HEK293T (cell line): ENCODE measurements at places on chromosomes 13 and 19.

DNA sequence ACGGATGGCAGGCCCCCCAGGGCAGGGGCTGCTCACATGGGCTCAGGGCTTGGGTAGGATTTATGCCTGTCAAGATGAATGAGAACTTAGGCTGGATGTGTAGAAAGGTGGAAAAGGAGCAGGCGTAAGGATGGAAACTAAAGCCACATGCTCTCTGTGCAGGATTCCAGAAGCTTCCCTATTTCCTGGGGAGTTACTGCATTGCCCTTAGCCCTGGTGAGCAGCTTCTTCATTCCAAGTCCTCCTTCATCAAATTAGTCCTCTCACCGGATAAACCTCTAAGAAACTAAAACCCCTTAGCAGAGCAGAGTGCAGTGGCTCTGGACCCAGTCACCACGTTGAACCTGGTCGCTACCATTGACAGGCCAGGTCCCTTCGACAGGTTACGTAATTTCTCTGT lies 7.4 kb downstream of the ATP12A start:
- no peak for DNase-seq

DNA sequence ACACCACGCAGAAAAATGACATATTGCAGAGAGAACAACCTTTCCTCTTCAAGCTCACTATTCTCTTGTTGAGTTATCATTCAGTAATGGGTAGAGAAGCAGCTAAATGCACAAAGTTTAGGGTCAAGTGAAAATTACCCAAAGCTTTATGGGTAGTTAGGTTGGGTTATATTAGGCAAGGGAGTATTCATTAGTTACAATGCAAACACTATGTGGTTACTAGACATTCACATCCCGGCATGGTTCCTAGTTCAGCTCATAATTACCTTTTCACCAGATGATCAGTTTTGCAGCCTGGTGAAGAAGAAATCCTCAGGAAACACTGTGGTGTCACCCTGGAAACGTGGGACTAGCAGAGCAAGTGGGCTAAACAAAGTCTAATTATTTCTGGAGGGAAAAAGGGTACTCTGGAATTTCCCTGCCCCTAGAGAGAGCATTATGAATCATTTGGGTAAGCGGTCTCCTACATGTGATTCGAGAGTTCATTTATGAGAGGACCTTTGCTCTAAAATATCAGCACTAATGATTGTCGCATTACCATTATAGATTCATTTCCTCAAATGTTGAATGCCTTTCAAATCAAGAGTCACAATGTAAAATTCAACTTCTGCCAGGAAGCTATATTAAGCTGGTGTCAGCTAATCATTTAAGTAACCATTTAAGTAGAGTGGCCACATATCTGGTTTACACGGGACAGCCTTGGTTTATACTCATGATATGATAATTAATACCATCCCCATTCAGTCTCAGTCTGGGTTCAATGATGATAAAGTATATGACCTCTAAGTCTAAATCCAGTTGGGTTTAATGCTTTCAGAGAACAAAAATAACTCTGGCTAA lies 1208.0 kb downstream of the DIAPH3 start:
- DNase-seq = no peak

DNA sequence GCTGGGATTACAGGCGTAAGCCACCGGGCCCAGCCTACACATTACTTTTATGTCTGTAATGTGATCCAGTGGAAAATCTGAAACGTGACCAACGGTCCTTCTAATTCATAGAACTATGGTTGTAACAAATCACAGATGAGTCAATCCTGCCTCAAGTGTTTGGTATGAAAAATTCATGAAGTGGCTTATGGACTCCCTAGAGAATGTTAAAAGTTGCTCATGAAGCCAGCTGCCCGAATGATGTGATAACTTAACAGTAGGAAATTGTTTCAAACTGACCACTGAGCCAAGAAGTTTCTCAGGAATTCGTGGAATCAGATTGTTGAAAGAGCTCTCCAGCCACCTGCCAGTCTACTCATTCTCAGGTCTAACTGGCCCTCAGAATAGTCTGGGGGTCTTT lies 59.4 kb upstream of the FARP1 start:
- DNase-seq = no peak

GRCh38 chr19:18321734-18322102 lies 1.2 kb downstream of the LSM4 start:
- DNase-seq = no peak

DNA sequence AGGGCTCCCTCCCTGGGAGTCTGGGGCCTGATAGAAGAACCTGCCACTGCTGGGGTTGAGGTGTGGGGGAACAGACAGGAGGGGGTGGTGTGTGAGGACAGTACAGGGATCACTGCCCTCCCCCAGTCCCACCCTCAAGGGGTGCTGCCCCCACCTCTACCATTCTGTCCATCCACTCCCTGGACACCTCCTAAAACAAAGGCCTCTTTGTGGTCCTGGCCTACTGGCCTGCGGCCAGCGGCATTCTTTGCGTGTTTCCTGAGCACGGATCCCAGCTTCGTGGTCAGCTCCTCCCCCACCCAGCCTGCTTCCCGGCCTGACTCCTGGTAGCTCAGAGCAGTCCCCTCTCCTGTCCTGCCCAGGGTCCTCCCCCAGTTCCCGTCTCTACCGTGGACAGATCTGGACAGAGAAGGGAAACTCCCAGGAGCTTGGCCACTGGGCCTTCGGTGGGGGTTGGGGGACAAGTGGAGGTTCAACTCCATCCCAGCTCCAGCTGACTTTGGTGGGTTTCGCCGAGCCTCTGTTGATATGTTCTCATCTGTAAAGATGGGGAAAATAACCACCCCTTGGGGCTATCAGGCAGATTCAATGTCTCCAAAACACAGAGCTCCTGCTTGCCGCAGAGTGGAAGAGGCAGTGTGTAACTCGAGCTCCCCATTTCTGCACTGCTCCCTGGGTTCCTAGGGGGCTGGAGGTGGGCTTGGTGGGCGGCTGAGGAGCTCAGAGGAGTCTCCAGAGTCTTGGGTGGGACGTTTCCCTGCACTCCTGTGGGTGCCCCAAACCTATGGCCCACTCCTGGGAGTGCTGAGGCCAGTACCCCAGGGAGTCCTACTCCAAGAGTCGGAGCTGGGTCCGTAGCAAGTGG lies 48.7 kb downstream of the LYL1 start:
- no peak for DNase-seq

DNA sequence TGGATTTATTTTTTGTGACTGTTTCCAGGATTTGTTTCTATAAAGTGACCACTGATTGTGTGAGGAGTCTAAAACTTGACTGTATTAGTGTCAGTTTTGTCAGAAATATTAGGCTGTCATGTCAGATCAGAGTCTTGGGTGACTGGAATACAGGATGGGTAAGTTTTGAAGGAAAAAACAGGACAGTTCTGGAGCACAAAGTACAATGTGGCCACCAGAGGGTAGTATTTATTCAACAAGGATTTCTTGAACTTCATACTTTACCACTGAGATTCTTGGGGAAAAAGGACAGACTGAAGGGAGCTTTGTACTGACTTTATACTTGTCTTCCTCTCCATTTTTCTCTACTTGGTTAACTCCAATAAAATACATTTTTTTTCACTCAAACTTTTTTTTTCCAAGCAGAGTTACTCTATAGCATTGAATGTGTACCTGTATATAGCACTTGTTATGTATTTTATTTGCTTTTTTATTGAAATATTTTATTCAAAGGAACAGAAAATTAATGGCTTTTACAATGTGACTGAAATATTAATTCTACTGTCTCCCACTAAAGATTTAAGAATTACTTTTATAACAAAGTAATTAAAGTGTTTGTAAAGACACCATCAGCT lies 51.1 kb downstream of the LMO7 start:
- peak; percentile 62 for DNase-seq

GRCh38 chr13:27574661-27575060 lies 45.7 kb downstream of the LNX2 start:
- DNase-seq = no peak

GRCh38 chr13:22536851-22537250 lies 643.9 kb upstream of the SGCG start:
- DNase-seq = no peak

GRCh38 chr13:57846600-57847173 lies 215.1 kb downstream of the PCDH17 start:
- no peak for DNase-seq

DNA sequence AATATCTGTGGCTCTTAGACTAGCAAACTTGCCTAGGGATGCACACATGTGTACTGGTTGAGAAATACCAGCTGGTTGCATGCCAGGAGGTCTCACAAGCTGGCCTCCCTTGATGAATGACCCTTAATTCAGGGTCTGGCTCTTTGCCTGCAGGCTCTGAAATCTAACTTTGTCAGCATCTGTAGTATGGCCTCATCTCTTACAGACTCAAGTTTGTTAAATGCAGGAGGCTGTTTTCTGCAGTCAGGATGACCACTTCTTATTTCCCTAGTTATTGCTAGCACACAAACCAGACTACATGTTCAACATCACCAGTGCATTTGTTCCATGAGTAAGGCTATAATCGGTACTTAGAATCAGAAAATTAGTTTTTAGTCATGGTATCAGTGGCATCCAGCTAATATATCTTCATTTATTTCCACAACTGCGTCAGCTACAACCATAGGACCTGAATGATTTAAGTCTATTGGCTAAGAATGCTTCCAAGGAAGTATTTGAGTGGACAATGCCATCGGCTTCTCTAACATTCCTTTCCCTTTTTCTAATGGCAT lies 23.3 kb upstream of the POSTN start:
- DNase-seq = no peak

GRCh38 chr13:43749503-43749902 lies 37.3 kb downstream of the ENOX1 start:
- DNase-seq = no peak

DNA sequence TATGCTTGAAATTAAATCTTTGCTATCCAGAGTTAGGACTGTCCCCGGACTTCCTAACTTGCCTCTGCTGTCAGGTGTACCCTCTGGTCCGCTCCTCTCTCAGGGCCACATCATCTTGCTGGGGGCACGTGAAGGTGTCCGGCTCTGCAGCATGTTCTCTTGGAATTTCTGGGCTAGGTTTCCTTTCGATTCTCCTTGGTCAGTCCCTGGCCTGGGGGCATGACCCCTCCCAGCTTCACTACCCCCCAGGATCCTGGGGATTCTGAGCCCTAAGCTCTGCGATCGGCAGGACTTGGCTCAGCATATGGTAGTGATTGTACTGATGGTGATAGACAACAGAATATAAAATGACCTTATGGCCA lies 5.1 kb upstream of the GPI start:
- DNase-seq = no peak

- DNase-seq = no peak
These were observed 86.9 kb downstream of the HSPH1 start for GRCh38 chr13:31074756-31075155.

DNA sequence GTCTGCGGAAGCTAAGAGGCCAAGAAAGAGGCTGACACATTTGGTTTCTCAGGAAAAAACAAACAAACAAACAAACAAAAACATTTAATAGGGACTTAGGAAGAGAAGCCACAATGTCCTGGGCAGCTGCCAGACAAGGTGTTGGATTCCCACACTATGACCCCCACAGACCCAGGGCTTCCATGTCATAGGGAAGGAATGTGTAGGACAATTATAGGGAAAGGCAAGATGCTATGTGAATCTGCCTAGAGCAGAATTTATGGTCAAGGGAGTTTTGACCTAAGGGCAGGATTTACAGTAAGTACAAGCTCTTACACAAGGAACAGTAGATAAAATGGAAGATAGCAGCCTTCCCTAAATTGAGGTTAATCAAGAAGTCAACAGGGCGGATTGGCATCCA lies 9.1 kb upstream of the CDADC1 start:
- no peak for DNase-seq

- DNase-seq = no peak
These were observed 3.3 kb upstream of the CLPP start for GRCh38 chr19:6358003-6358402.

- DNase-seq = peak; percentile 39
These were observed 816.9 kb upstream of the SLC10A2 start for GRCh38 chr13:103883164-103883563.

DNA sequence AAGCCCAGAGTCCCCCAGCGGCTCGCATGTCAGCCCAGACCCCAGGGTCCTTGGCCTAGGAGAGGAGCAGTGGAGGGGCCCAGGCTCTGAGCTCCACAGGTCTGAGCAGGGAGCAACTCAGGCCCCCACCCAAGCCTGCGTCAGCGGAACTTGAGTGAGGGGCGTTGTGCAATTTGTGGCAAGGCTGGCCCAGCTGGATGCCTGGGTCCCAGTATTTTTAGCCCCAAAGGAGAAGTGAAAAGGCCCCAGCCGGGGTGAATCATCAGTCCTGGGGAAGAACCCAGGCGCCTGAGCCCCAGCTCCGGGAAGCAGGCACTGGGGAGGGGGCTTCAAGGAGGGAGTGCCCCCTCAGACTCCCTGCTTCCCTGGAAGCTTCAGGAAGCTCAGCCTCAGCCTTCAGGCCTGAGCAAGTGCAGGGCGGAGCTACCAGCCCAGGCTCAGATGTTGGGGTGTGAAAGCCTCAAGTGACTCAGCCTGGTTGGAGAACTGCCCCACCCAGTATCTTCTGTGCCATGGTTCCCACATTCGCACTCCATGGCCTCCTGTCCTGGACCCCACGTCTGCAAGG lies 7.2 kb downstream of the MED29 start:
- no peak for DNase-seq

GRCh38 chr13:43988302-43988701 lies 108.6 kb downstream of the LACC1 start:
- DNase-seq = no peak

- no peak for DNase-seq
These were observed 19.2 kb downstream of the SIGLEC8 start for GRCh38 chr19:51439021-51439465.

DNA sequence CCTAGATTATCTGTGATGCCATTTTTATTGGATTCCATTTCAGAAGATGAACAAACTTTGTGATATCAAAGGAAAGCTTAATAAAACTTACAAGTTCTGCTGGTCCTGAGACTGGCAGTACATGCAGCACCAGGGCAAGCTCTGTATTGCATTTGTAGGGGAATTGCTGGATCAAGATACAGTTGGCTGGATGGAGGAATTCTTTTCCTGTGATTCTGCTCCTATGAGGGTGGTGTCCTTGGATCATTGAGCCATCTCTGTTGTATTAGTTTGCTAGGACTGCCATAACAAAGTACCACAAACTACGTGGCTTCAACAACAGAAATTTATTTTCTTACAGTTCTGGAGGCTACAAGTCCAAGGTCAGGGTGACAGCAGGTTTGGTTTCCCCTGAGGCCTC lies 33.9 kb upstream of the CSNK1A1L start:
- DNase-seq = no peak

DNA sequence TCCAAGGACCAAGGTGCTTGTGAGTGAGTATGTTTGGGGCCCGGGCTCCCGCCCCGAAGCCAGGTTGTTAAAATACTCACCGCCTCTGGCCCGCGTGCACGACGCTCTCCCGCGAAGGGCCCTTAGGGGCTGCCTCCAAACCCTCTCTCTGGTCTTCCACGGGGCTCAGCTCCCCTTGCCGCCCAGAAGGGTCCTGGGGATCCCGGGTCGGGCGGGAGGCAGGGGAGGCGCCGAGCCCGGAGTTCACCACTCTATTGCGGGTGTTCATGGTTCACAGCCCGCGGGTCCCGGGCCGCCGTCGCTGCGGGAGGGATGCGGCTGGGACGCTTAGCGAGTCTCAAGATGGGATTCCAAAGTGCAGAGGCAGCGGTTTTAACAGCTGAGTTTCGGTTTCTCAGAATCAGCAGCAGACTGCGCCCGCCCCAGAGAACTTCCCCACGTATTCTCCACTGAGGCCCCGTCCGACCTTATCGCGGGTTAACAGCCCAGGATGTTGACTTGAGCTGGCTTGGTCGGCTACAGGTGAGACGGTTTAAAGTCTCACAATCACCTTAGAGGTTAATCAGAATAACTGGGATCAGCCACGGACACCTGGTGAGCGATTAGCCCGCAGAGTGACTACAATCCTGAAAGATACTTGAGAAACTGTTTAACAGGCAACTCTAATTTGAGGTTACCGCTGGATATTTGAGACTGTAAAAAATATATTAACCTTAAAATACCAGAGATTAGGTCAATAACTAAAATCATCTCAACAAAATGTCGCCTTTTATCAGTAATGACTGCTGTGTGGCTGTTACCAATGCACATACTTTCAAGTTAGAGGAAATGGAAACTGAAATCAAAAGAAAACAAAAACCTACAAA lies at the start of gene EPSTI1:
EPSTI1 (minus strand) TSS at position 344 of the 866 bp plus-strand sequence; CDS start at position 268, 76 bp downstream.
- peak; percentile 57 for DNase-seq
